ENCODE measurements at places on chromosomes 4 and X.

DNA sequence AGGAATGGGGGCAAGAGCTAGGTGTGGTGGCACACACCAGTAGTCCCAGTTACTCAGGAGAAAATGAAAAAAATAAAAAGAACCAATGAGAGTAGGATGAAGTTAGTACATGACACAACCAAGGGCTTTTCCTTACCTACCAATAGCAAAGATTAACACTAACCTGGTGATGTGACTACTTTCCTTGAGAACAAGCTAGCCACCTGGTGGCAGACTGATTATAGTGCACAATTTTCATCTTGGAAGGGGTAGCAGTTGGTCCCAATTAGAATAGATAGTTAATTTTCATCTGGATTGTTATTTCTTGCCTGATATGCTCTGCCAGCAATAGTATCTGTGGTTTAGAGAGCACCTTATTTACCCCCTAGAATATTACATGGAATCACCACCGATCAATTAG is 1216.8 kb upstream of the PABPC4L start:
- no peak for DNase-seq

DNA sequence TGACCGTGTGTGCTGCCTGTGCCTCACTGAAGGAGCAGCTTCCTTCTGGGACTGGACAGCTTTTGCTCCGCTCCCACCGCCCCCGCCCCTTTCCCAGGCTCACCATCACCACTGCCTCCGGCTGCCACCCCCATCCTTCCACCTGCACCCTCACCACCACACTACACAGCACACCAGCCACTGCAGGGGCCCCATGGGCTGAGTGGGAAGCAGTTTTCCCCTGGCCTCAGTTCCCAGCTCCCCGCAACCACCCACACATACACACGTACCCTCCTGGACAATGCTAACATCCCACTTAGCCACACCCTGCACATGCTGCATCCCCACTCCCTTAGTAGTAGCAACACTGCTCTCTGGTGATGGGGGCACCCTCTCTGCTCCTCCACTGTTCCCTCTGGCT is 29.6 kb upstream of the COX18 start:
- DNase-seq = no peak

DNA sequence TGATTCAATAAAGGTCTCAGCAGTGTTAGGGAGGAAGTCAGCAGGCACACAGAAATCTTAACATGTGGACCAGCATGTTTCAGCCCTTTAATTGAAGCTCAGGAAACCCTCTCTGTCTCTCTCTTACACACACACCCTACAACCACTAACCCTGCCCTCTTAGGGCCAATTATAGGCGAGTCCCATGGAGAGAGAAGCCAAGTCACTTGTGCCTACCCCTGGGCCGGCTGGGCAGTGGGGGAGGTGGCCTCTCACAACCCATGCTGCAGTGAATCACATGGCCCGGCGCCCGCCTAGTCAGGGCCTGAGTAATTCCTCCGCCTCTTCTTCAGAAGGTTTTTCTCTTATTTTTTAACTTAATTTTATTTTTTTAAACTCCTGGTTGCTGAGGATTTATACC is 3.7 kb downstream of the FGD1 start:
- no peak for DNase-seq

DNA sequence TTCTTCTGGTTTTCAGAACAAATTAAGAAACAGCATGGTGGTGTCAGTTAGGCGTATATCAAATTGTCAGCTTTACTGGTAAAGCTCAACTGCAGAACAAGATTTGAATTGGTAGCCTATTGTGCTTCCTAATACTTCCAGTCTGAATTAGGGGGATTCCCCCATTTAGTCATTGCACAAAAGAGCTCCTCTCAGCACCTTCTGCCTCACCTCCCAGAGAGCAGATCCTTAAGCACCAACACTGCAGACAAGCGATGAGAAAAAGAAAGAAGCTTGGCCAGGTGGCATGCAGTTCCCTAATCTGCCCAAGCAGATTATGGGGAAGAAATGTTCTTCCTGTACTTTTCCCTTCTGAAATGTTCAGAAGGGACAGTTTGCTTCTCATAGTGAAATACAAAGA is 9.2 kb downstream of the MAP9 start:
- DNase-seq = no peak

GRCh38 chr4:107863850-107864371 is 39.2 kb downstream of the SGMS2 start:
- peak; percentile 10 for DNase-seq

GRCh38 chrX:74178536-74178935 is 125.4 kb upstream of the ZCCHC13 start:
- DNase-seq = no peak

DNA sequence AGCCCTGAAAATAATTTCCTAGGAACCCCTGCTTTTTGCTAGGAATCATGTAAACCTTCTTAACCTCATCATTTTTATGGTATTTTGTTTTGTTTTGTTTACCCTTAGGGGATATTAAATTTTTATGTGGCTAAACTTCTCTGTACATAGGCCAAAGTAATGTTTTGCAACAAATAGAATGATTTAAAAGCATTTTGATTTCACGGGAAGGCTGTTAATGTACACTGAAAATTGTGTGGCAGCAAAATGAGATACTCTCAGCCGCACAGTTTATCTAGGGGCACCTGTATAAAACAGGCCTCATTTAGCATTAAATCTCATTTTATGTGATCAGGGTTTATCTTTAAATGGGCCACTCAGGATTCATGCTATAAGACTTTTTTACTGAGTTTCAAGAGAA is 175.0 kb downstream of the ANTXR2 start:
- no peak for DNase-seq

GRCh38 chrX:154398668-154399526 is 720 bp downstream of the RPL10 start:
- DNase-seq = peak; percentile 54

DNA sequence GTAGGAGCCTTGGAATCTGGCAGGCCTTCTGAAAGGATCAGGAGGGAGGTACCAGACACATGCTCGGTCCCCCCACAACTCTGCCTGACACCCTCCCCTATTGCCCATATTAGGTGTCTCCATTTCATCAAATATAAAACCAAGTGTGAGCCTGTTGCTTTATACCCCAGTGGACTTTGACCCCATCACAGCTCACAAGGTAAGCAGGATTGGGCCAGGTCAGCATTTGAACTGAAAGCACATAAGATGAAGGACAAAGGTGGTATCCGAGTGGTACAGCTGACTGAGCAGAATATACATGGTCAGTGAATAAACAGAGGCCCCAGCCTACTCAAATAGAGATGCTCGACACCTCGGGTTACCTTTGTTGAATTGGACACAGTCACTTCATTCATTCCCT is 20.0 kb downstream of the SLC25A43 start:
- no peak for DNase-seq

DNA sequence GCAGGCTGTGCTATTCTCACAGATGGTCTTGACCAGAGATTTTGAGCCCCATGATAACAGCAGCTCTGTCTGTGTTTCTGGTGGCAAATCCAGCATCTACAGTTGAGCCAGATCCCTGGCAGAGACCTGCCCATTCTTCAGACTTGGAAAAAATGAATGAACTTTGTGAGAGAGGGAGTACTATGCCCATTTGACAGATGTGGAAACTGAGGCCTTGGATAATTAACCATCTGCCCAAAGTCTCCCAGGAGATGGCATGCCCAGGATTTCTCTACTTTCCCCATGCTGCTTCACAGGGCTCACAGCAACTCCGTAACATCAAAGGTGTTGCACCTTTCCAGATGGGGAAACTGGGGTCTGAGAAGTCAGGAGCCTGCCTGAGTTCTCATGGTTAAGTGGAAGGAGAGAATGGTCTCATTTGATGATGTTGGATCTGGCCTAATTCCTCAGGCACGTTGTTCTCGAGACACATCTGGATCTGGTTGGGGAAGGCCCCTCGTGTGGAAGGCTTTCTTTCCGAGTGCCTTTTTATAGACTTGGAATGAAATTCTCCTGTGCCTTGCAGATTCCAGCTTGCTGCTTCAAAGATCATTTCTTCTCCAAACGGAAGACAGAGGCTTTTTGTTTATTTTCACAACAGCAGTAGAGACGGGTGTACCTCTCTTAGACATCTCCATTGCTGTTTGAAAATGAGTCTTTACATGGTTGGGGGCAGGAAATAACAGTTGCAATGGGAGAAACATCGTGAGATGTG is 73.3 kb upstream of the STX18 start:
- no peak for DNase-seq
